ENCODE measurements at places on chromosomes 7 and 10.

DNA sequence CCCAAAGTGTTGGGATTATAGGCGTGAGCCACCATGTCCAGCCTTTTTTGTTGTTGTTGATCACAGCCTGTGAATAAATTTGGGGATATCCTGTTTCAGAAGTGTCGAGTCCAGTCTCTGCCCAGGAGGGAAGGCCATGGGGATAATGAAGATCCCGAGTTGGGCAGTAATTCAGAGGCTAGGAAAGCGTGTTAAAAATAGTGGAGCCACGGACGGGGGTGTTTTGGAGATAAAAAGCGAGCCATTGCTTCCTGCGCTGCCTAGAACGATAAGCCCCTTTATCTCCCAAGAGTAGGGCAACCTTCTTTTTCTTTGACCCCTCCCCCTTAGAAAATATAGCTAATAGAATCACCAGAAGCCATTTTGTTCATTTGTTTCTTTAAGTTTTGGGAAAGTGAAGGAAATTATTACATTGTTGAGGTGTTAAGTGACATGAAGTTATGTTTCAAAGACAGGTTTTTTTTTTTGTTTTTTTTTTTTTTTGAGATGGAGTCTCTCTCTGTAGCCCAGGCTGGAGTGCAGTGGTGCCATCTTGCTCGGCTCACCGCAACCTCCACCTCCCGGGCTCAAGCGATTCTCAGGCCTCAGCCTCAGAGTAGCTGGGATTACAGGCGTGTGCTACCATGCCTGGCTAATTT, 43.3 kb downstream of the IL15RA start:
- DNase-seq: no peak

DNA sequence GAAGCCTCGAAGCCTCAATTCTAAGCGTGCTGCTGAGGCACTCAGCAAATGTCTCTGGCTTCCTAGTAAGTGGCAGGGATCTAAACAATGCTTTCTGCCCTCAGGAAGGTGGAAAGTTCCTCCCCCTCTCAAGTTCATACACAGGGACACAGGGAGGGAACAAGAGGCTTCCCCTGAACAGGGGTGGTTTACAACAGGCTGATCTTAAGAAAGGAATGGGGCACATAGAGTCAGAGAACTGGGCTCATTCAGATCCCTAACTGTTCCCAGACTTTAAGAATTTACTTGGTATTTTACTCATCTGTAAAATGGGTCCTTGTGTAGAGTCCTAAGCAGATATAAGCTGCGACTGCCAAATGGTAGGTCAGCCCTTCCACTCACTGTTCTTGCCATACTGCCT, 2.5 kb downstream of the TNS3 start:
- DNase-seq: peak; percentile 62

- peak; percentile 81 for DNase-seq
Observed at GRCh38 chr10:81820418-81820817, 54.6 kb upstream of the NRG3 start.

DNA sequence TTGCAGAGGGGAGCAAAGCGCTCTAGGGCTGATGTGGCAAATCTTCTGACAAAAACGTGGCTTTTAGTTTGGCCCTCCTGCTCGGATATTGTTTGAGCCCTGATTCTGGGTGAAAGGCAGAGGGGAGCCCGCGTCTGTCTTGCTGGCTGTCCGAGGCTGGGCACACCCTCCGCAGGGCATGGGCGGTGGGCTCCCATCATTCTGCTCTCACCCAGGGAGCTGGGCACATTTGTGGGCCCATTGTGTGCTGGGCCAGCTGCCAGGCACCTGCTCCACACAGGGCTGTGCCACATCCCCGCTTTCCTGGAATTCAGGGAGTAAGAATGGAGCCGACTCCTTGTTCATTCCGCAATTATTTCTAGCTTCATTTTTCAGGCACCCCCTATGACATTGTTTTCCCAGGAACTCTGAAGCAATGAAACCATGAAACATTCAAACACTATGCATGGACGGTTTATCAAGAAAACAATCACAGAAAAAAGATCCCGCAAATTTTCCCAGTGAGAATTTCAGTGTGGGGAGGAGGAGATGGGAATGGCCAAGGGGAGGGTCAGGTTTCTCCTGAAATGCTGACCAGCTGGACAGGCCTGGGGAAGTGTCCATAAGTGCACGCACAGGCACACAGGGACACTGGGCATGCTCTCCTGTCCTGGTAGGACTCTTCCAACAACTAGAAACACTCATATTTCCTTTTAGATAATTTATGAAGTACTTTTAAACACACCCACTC, 341.1 kb downstream of the CXCL12 start:
- no peak for DNase-seq

GRCh38 chr7:124188576-124188975, 155.7 kb upstream of the TMEM229A start:
- DNase-seq: no peak

GRCh38 chr7:105705427-105705826, 124.1 kb upstream of the EFCAB10 start:
- DNase-seq: no peak

GRCh38 chr7:52959878-52960660, 75.4 kb upstream of the POM121L12 start:
- DNase-seq: no peak

DNA sequence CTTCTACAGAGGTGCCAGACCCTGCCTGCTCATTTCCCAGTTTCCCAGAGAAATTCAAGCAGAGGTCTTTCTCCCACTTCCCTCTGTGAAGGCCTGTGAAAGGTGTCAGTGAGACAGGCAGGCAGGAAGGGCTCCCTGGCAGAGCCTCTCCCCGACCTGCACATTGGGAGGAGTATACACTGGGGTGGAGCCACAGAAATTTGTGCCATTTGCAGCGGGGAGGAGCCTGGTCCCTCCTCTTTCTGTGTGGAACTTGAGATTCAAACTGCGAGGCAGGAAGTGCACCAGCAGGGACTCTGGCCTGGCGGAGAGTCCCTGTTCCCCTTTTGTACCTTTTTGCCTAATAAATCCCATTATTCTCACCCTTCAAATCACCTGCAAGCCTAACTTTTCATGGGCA, 54.6 kb upstream of the OPN4 start:
- DNase-seq: peak; percentile 82

GRCh38 chr10:71550628-71551027, 153.9 kb downstream of the CDH23 start:
- DNase-seq: no peak

GRCh38 chr10:119750391-119751230, 24.8 kb downstream of the INPP5F start:
- DNase-seq: peak; percentile 78

GRCh38 chr7:100685631-100686145, 8.4 kb downstream of the GIGYF1 start:
- no peak for DNase-seq

DNA sequence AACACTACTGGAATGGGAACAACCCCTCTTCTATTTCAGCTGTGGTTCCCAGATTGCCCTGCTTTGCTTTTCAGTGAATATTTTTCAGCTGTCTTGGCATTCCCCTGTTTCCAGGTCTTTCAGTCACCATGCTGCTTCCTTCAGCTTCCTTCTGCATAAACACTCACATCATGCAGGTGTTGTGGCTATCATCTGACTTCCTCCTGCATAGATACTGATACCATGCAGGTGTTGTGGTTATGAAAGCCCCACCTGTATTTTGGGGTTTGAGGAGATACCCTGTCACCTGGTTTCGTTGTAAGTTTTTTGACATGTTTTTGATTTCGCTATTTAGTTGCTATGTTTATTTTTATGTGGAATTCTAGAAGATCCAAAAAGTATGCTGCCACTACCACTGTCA, 71.5 kb downstream of the SLC35B4 start:
- no peak for DNase-seq

GRCh38 chr7:55508221-55509011, 63.9 kb downstream of the VOPP1 start:
- DNase-seq: no peak

GRCh38 chr10:84194424-84195043, at the start of gene CDHR1:
TSS of gene CDHR1 (plus strand) at chr10:84194537. CDS start at chr10:84194761, 224 bp downstream.
- no peak for DNase-seq

- DNase-seq: no peak
Observed at GRCh38 chr7:127941476-127942210, 89.6 kb downstream of the LRRC4 start.

DNA sequence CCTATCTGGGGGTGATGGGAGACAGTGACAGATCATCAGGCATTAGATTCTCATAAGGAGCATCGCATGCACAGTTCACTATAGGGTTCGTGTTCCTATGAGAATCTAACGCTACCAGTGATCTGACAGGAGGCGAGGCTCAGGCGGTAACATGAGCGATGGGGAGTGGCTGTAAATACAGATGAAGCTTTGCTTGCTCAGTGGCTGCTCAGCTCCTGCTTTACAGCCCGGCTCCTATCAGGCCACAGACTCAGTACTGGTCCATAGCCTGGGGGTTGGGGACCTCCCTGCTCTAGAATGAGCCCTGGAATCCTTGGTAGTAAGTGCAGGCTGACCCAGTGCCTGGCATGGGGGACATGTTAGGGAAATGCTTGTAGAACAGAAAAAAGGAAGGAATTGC, 426.0 kb downstream of the TYW1 start:
- DNase-seq: no peak

DNA sequence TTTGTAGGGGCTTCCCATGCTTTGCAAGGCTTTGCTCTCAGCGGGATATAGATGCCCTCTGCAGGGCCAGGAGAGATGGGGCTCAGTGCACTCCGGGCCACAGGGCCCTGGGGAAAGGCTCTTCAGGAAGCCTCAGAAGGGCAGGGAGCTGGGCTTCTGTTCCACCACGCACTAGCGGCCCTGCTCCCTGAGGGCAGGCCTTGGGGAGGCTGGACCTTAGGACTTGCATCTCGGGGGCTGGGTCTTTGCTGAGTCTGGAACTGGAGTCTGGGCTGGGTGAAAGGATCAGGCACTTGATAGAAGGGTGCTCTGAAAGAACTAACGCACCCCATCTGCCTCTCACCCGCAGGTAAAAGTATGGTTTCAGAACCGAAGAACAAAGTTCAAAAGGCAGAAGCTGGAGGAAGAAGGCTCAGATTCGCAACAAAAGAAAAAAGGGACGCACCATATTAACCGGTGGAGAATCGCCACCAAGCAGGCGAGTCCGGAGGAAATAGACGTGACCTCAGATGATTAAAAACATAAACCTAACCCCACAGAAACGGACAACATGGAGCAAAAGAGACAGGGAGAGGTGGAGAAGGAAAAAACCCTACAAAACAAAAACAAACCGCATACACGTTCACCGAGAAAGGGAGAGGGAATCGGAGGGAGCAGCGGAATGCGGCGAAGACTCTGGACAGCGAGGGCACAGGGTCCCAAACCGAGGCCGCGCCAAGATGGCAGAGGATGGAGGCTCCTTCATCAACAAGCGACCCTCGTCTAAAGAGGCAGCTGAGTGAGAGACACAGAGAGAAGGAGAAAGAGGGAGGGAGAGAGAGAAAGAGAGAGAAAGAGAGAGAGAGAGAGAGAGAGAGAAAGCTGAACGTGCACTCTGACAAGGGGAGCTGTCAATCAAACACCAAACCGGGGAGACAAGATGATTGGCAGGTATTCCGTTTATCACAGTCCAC, 5.4 kb downstream of the EMX2 start:
- no peak for DNase-seq

- no peak for DNase-seq
Observed at GRCh38 chr10:107492389-107492788, 327.9 kb upstream of the SORCS1 start.

- peak; percentile 94 for DNase-seq
Observed at GRCh38 chr7:2309889-2310331, 4.3 kb downstream of the SNX8 start.

DNA sequence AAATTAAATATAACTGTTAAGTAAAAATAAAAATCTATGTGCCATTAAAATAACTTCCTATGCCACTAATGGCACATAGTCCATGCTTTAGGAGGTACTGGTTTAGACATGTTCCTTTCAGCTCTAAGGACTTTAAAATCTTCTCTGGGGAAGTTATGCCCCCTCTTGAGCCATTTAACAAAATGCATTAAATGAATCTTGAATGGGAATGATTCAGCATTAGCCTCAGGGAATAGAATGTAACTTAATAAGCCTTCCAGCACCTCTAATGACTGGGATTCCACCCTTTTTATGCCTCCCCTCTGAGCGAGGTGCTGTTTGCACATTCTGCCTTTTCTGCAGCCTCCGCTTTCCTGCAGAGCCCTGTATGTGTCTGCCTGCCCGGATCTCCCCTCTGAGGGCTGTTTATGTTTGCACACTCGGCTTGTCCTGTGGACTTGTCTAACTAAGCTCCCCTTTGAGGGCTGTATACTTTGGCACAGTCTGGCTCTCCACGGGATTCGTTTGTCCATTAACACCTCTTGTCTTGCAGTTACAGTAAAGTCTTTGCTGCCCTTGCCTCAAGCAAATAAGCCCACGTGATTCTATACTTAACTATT, 108.4 kb upstream of the HPS1 start:
- no peak for DNase-seq

GRCh38 chr7:46604241-46604661, 683.2 kb upstream of the IGFBP3 start:
- no peak for DNase-seq

DNA sequence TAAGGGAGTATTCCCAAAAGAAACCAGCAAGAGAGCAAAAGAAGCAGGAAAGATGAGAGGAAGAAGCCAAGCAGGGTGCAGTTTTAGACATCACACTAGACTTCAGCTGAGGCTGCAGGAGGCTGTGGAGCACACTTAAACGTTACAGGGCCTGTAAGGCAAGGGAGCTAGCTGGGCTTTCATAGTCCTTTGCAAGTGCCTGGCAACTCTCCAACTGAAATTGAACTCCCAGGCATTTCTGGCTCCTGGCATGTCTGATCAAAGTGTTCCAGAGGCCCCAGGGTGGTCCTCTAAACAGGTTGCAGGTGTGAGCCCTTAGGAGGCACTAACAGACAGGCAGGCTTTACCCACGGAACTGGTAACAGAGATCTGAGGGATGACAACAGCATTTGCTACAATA, 750.2 kb downstream of the XPNPEP1 start:
- no peak for DNase-seq

DNA sequence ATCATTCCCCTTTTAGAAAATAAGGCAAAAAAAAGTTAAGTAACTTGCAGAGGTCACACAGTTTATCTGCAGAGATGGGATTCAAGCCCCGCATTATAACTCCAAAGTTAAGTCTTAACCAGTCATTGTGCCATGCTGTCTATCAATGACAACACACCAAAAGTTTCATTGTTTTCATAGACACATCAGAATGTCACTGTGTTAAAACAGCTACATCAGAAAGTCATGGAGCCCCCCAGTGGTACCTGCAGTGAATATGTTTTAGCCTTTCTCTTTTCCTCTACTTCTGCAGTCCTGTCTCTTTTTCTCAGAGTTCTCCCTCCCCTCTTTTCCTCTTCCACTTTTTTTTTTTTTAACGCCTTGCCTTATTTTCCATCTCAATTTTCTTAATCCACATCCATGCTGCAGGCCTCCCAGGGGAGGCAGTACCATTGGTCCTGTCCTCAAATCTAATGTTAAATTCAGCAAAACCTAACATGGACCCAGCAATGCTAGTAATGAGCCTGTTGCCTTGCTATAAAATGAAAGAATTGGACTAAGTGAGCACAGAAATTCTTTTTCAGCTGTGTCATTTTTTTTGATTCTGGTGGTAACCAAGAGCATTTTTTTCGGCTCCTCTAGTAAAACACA, 3.8 kb upstream of the NRCAM start:
- DNase-seq: peak; percentile 50
